Calu3 (cell line): ENCODE measurements at places on chromosomes 2 and 18.
A peak's percentile ranks its signal among the peaks of the same experiment; 100 is the strongest.

GRCh38 chr2:98380203-98380535 is 33.9 kb downstream of the CNGA3 start:
- H3K27ac ChIP-seq: no peak overlapping the region
- peaks cover 100% of the 10 kb centered on the region for H3K27me3 ChIP-seq
- DNase-seq: no peak
- no peak overlapping the region for H3K4me3 ChIP-seq
- H3K4me1 ChIP-seq: peaks cover 5% of the 10 kb centered on the region

- DNase-seq: peak; percentile 65
- peaks cover 86% of the 10 kb centered on the region for H3K27me3 ChIP-seq
- peaks cover 18% of the 10 kb centered on the region for H3K36me3 ChIP-seq
- peaks cover 8% of the 10 kb centered on the region for H3K4me1 ChIP-seq
Measured at GRCh38 chr2:73290049-73290839, 3.1 kb downstream of the EGR4 start.

DNA sequence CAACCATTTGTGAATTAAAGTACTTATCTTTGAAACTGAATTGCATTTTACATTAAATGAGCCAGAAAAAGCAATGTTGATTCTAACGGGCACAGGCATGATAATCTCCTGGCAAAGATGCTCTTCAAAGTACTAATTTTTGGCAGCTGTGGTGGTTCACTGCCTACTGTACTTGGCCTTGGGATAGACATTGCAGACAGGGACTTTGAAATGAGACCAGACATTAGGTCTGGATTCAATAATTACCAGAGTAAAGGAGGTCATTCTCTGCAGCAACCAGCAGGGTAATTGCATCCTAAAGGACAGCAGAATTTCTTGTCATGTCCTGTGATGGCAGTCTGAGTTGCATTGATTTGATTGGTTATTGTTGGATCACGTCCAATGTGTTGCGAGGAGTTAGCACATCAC is 986.5 kb downstream of the TDRD15 start:
- H3K4me3 ChIP-seq: no peak overlapping the region
- H3K27me3 ChIP-seq: no peaks in the 10 kb centered on the region
- H3K27ac ChIP-seq: no peak overlapping the region
- no peaks in the 10 kb centered on the region for H3K4me1 ChIP-seq
- no peaks in the 10 kb centered on the region for H3K36me3 ChIP-seq
- no peak for DNase-seq

DNA sequence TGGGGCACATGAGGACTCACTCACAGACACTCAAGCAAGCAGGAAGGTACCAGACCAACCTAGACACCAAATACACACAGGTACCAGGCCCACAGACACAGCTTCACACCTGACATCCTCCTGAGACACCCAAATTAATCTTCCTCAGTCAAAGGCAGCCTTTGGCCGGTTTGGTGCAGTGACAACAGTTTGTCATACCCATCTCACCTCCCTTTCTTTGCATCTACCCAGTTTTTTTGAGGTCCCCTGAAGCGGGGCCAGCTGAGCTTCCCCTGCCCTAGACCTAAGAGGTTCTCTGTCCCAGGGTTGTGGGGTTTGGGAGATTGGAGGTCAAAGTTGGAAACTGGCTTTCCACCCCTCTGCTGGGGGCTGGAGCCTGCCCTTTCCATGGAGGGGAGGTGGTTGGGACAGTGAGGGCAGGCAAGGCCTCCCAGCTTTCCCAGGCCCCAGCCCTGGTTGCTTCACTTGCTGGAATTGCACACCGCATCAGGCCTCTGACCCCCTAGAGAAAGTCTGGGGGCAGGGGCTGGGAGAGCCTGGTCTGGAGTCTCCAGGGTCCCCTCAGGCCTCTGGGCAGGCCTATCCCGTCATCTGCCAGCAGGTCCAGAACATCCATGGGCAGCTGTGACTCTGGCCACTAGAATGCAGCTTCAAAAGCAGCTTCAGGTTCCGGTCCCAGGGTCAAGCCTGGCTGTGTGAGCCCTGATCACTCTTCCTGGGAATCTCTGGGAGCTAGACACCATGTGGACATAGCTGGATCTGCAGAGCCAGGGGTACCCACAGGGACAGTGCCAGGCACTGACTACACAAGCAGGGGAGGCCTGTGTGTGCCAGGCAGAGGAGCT is 12.5 kb upstream of the TEX261 start:
- DNase-seq: no peak
- H3K27ac ChIP-seq: no peak overlapping the region
- H3K4me3 ChIP-seq: no peak overlapping the region

GRCh38 chr18:57915248-57915647 is 112.1 kb upstream of the ATP8B1 start:
- H3K36me3 ChIP-seq: peaks cover 9% of the 10 kb centered on the region
- H3K27ac ChIP-seq: peak overlapping the region; percentile 99
- no peak overlapping the region for H3K4me3 ChIP-seq
- no peaks in the 10 kb centered on the region for H3K27me3 ChIP-seq
- no peak for DNase-seq

DNA sequence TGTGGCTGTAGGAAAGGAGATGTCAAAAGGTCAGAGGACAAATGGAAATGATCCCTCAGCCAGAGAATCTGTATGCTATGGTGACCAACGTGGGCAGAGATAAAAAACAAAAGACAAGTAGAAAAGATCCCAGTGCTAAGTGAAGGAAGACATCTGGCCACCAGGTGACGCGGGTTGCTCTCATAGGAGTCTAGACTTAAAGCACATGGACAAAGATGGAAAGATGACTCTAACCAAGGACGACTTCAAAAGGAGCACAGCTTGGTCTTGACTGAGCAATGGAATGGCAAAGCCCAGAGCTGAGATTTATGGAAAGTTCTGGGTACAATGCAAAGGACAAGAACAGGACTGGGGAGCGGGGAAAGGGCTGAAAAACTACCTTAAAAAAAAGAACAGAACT is 96.8 kb downstream of the CLIP4 start:
- H3K4me3 ChIP-seq: no peak overlapping the region
- H3K4me1 ChIP-seq: no peaks in the 10 kb centered on the region
- no peaks in the 10 kb centered on the region for H3K27me3 ChIP-seq
- H3K36me3 ChIP-seq: peaks cover 60% of the 10 kb centered on the region
- DNase-seq: no peak

DNA sequence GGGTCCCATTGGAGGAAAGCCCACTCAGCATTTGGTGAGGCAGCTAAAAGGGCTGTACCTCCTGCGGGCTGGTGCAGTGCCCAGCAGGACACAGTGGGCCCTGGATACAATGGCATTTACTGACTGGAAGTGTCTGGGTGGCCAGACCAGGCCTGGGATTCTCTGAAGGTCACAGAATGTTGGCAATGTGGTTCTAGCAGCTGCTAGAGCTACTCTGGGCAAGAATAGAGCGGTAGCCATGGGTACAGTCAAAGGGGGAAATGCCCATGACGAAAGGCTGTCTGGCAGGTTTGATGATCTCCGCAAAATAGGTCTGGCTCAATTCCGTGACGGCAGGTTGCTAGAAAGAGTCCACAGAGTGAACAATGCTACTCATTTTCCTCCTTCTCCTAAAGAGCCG is 241.8 kb downstream of the AFF3 start:
- H3K27ac ChIP-seq: no peak overlapping the region
- DNase-seq: no peak

- peaks cover 30% of the 10 kb centered on the region for H3K36me3 ChIP-seq
- no peak overlapping the region for H3K4me3 ChIP-seq
- H3K4me1 ChIP-seq: peaks cover 18% of the 10 kb centered on the region
- H3K27me3 ChIP-seq: no peaks in the 10 kb centered on the region
- DNase-seq: no peak
- no peak overlapping the region for H3K27ac ChIP-seq
Measured at GRCh38 chr2:121471532-121472469, 58.9 kb upstream of the RNU4ATAC start.

GRCh38 chr18:56522816-56523215 is 115.6 kb downstream of the TXNL1 start:
- no peak overlapping the region for H3K27ac ChIP-seq
- no peaks in the 10 kb centered on the region for H3K4me1 ChIP-seq
- H3K27me3 ChIP-seq: peaks cover 68% of the 10 kb centered on the region
- no peak overlapping the region for H3K4me3 ChIP-seq
- no peak for DNase-seq
- H3K36me3 ChIP-seq: no peaks in the 10 kb centered on the region

GRCh38 chr2:152298754-152299153 is 36.2 kb upstream of the FMNL2 start:
- no peak overlapping the region for H3K4me3 ChIP-seq
- no peaks in the 10 kb centered on the region for H3K27me3 ChIP-seq
- no peak for DNase-seq
- H3K4me1 ChIP-seq: no peaks in the 10 kb centered on the region

DNA sequence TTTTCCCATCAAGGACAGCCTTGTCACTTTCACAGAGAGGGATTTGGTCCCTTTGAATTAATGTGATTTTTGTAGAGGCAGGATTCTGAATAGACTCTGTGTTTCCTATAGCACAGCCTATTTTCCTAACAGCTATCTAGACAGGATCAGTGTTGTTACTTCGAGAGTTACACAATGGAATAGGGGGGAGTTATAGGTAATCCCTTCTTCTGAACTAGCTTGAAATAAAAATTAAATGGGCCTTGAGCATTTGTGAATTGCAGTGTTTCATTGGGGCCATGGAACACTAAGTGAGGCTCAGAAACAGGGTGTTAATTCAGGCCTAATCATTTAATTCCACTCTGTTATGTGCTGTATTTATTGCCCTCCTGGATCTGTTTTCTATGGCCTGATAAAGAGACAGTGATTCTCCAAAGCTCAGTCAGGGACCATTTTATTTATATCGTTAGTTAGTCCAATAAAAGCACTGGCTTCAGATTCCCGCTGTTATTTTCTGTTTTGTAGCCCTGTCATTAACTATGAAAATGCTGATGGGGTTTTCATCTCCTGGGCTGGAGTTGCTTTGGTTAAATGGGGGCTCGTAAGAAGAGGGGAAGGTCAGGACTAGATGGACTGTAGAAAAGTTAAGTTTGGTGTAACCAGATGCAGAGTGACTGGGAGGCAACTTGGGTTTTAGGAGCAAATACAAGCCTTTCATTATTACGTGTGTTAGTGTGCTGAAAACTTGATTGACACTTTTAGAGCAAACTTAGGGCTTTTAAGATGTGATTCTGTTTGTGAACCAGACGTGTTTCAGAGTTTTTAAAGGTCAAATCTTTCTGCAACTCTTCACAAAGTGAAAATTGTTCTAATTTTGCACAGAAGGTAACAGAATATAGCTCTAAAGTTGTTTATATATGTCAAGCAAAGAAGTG is 461.0 kb upstream of the HNRNPA3 start:
- H3K27me3 ChIP-seq: peaks cover 8% of the 10 kb centered on the region
- H3K4me1 ChIP-seq: peaks cover 7% of the 10 kb centered on the region
- no peak overlapping the region for H3K27ac ChIP-seq

GRCh38 chr2:30349691-30350090 is 97.4 kb upstream of the LCLAT1 start:
- no peak overlapping the region for H3K27ac ChIP-seq
- H3K4me1 ChIP-seq: no peaks in the 10 kb centered on the region
- no peaks in the 10 kb centered on the region for H3K36me3 ChIP-seq
- peaks cover 30% of the 10 kb centered on the region for H3K27me3 ChIP-seq

- peak overlapping the region; percentile 75 for H3K27ac ChIP-seq
- peak; percentile 90 for DNase-seq
- peak overlapping the region; percentile 74 for H3K4me3 ChIP-seq
- peaks cover 19% of the 10 kb centered on the region for H3K4me1 ChIP-seq
- H3K27me3 ChIP-seq: no peaks in the 10 kb centered on the region
Measured at GRCh38 chr2:66432801-66433694, 1.9 kb upstream of the MEIS1 start.
